ENCODE measurements at places on chromosomes 11 and 22.
A peak's percentile ranks its signal among the peaks of the same experiment; 100 is the strongest.

GRCh38 chr22:37439347-37439746 lies 12.1 kb upstream of the ELFN2 start:
- DNase-seq, result no peak

DNA sequence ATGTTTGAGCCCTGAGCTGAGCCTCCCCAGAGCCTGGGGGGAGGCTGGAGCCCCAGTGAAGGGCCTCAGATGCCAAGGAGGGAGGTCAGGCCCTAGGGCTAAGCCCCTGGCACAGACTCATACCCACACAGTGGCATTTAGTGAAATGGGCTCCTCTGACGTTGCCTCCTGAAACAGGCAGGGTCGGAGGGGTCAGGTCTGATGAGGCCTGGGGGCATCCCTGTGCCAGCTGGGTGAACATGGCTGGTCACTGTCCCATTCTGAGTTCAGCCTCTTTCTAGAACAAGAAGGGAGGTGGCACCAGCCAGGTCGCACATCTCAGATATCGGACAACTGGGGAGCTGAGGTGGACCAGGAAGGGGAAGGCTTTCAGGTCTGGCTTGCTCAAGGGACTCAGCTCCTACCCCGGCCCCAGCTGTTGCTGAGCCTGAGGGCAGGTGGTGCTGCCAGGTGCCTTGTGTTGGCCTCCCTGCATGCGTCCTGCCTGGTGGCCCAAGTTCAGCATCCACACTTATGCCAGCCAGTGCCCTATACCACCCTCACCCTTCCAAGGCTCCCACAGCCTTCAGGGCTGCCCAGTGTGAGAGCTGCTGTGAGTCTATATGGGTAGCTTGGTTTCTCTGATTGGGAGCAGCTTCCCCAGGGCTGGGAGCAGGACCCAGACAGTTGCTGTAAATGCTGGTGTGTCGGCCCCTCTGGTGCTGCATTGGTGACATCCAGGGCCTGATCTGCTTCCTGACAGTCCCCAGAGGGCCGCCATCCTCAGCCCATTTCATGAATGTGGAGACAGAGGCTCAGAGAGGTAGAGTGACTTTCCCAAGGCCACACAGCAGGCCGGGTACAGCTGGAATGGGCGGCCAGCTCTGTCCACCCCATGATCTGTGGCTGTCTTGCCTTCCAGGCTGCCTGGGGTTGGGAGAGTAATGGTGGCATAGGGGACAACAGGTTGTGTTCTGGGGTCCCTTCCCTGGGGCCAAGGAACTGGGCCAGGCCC lies 32.8 kb upstream of the PPARA start:
- no peak for DNase-seq

GRCh38 chr22:44735518-44736428 lies 16.6 kb upstream of the ARHGAP8 start:
- peak; percentile 73 for DNase-seq

DNA sequence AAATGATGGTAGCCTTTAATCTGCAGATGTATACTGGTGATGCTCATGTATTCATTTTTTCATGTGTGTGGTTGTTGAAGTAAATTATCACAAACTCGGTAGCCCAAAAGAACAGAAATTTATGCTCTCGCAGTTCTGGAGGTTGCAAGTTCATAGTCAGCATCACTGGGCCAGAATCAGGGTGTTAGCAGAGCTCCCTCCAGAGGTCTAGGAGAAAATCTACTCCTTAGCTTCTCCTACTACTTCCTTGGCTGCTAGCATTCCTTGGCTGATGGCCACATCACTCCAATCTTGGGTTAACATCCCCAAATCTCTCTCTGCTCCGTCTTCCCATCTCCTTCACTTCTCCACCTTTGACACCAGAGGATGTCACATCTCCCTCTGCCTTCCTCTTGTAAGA lies 45.3 kb upstream of the GALNT18 start:
- DNase-seq, result no peak

- DNase-seq, result peak; percentile 28
These were observed 2.3 kb upstream of the INPPL1 start for GRCh38 chr11:72222106-72222891.

DNA sequence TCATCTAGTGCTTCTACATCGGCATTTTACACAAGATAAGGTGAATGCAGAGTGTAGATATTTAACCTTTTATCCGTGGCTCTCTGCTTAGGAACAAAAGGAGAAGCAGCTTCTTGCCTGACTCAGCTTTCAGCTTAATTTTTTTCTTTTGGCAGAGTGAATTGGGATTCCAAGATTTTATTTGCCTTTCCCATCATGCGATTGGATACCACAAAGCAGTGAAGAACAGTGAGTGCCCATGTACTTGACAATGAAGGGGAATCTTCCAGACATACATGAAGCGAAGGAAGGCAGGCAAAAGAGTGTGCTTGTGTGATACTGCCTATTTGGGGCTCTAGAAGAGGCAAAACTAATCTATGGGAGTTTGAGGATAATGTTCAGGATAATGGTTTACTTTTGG lies 17.0 kb upstream of the CHKA start:
- no peak for DNase-seq

- DNase-seq, result peak; percentile 91
These were observed 1.1 kb downstream of the CDC42EP1 start for GRCh38 chr22:37561212-37562048.

DNA sequence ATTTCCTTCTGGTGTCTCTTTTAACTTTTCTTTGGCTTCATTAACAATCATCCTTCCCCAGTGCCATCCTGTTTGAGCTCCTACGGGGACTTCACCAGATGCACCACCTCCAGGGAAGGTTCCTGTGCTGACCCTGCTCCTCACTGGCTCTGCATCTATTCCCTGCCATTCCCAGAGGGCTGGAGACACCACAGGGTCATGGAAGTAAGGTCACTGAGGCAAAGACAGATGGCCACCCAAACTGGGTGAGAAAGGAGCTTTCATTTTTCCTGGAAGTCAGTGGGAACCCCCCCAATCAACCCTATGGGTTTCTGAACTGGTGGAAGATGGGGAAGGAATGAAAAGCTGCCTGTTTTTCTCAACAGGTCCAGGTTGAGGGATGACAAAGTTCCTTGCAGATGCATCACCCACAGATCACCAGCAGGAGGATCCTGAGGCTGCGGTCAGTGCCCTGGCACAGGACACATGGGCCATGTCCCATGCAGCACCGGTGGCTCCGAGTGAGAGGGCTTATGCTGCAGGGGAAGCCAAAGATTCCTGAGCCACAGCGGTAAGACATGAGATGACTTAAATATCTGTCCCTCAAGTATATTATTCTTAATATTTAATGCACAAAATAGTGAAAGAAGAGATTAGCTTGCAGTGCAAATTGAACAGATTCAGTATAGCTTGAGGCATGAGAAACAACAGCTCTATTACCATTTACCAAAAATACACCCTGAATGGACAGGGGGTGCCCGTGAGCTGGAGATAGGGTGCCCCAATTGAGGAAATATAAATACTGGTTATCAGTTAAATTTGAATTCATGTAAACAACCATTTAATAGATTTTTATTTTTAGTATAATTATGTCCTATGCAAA lies 73.0 kb upstream of the VPREB1 start:
- peak; percentile 12 for DNase-seq

DNA sequence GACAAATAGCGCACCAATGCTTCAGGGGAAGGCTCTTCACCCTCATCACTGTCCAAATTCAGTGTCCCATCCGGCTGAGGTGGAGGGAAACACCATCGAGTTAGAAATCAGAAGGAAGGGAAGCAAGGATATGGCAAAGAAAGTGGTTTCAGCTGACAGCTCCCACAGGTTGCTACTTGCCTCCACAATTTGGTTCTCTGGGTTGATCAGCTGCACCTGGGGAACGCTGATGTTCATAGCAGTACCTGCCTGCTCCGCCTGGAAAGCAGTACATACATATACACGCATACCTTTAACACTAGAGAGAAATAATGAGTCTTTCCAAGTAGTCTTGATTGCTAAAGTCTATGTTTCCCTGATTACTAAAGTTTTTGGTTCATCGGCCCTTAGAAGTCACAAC lies 37.8 kb upstream of the APOA1 start:
- no peak for DNase-seq

DNA sequence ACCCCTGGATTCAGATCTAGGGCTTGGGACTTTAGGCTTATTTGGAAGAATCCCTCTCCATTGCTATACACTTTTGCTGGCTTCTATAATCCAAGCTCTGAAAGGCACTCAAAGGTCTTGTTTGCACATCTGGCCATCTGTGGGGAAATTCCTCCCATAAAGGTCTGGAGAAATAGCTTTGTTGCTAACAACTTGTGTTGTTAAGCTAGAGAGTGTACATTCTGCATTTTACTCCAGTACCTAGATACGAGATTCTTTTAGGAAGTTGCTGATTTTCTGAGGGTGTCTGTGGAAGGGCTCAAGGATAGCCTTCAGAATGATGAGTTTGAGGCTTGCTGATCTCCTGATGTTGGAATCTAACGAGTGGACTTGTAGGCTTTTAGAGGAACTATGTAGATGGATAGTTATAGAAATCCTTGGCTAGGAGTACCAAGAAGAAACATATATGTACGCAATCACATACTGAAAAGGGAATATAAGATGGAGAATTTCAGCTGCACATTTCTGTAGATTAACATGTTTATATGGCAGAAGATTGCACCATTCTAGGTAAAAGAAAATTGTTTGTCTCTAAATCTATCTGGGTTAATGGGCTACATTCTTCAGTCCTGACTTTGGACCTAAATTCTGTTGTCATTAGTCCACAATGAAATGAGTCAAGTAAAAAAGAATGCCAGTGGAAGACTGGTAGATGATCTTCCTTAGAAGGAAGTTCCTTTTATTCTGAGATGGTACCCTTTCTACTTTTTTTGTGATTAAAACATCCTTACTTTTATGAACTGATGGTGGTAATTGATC lies 51.0 kb downstream of the UBASH3B start:
- no peak for DNase-seq

DNA sequence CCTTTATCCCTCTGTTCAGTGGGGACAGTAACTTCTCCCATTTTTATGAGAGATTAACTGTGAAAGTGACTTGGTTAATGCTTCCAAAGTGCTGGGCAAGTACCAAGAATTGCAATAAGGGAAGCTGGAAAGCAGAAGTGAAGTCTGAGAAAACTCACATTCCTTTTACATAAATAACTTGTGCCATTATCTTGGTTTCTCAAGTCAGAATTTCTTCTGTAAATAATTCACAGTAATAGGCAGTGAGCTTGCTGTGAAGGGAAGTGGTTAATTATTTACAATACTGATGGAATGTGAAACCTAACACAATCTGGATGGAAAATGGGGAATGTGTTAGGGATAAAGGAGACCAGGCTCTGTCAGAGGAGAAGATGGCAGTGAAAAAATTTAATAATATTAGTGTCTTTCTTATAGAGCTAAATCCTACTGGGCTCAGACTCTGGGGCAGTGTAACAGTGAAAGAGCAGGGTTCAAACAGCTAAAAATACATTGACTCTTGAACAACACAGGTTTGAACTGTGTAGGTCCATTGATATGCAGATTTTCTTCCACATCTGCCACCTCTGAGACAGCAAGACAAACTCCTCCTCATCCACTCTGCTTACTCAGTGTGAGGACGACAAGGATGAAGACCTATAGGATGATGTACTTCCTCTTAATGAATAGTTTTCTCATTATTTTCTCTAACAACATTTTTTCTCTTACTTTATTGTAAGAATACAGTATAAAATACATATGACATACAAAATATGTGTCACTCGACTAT lies 251.5 kb upstream of the ISX start:
- DNase-seq, result peak; percentile 3

DNA sequence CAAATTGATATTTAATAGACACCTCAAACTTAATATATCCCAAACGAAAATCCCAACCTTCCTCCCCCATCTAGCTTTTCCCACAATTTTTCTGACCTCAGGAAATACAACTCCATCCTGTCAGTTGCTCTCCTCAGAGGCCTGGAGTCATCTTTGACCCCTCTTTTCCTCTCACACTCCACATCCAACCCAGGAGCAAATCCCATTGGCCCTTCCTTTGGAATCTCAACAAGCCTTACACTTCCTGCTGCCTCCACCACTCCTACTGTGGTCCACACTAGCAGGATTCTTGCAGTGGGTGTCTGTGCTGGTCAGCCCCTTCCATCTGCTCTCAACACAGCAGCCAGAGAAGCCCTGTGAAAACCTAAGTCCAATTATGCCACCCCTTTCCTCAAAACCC lies 39.3 kb upstream of the RFPL3 start:
- no peak for DNase-seq

DNA sequence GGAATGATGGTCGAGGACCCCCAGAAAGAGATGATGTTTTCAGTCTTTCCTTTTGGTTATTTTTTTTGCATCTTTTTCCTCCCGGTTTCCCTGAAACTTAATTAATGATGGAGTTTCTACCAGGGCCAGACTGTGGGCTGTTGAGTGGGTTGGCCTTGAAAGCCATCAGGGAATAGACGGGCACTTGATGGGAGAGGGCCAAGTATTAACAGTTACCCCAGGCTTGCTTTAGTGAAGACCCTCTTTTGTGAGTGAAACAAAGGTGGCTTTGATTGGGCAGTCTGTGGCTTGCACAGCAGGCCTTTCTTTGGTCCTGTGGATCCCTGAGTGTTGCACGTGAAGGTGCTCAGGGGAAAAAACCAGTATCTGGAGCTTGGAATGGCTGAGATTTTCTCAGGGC lies 56.9 kb downstream of the AMOTL1 start:
- no peak for DNase-seq

GRCh38 chr11:776561-777287 lies 563 bp downstream of the GATD1 start:
- peak; percentile 59 for DNase-seq

- DNase-seq, result no peak
These were observed 11.3 kb upstream of the SESN3 start for GRCh38 chr11:95242091-95242844.

DNA sequence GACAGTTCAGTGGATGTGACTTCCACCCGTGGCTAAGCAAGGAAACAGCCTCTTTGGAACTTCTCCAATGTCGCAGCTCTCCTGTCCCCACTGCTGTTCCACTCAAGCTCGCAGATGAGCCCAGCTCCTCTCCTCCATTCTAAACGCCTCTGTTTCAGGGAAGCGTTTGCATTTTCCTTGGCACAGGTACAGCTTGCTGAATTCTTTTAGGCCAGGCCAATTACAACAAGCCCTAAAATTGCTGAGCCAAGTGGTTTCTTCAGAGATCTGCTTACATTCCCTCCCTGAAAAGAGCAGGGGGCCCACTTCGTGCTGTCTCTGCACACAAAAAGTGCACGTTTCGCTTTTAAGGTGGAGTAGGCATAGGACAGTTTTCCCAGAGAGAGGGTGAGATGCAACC lies 91.5 kb upstream of the BLID start:
- no peak for DNase-seq

DNA sequence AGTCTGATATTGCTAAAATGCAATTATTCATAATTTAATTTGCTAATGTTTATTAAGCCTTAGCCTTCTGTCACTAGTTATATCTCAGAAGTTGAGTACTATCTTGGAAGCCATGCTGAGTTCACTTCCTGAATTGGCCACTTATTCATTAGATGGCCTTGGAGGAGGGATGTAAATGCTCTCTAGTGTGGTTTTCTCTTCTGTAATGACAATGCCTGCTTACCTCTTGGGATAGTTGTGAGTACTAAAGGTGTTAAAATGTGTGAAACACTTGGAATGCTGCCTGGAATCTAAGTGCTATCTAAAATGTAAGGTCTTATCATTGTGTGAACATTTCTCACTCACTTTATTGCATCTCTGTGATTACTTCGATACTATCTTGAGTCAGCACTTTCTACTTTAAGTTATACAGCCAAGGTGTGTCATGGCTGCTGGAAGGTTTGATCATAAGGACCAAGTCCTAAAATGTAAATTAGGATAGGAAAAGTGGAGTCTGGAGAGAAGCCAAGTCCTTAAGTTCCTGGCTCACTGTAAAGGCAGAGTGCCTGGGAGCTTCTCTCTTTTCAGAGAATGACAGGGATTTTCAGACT lies 12.4 kb downstream of the GLYATL2 start:
- DNase-seq, result no peak
